ENCODE measurements at places on chromosomes 11 and 22.

GRCh38 chr11:132559331-132560036 is 972.8 kb downstream of the OPCML start:
- DNase-seq: no peak

DNA sequence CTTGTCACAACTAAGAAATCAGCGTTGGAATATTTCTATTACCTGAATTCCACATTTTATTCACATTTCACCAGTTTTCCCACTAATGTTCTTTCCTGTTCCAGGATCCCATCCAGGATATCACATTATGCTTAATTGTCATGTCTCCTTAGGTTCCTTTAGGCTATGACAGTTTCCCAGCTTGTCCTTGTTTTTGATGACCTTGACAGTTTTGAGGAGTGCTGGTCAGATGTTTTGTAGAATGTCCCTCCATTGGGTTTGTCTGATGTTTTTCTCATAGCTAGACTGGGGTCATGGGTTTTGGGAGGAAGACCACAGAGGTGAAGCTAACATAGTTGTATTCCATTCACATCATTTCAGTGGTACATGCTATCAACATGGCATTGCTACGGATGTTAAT is 80.8 kb upstream of the HEPHL1 start:
- no peak for DNase-seq

DNA sequence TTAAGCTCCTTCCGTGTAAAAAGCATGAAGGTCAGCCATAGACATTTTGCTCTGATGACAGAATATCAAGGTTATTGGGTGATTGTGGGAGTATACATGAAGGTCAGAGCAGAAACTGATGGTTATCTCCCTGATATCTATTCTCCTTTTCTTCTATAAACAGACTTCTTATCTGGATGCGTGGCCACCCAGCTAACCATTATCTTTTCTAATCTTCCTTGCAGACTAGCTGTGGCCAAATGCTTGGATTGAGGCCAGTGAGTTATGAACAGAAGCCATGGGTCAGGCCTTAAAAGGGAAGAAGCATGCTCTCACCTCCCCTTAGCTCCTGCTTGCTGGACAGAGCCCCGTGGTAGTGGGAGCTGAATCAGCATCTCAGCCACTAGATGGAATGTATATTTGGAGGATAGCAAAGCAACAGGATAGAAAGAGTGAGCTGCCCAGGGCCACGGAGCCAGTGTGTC is 31.3 kb upstream of the LRRC55 start:
- DNase-seq: no peak

- DNase-seq: no peak
Observed at GRCh38 chr11:100866453-100866852, 179.4 kb downstream of the ARHGAP42 start.

DNA sequence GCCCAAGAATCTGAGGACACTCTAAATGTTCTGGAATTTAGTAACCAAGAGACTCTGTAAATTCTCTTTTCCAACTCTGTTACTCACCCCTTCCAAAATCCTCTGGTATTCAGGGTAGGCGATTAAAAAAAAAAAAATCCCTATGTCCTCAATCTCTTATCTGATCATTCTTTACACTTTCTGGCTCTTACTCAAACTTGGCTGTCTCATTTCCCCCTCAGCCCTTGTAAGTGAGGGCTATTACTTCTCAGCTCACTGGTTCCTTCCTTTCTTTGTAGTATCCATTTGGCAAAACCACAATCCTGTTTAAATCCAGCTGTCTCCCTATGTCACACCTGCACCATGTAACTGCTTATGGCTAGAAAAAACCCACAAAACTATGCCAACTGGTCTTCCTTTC is 12.7 kb upstream of the MSANTD2 start:
- no peak for DNase-seq
